ENCODE measurements at places on chromosomes 7 and 10.

- no peak for DNase-seq
Measured at GRCh38 chr10:27534161-27534700, 30.1 kb downstream of the RAB18 start.

DNA sequence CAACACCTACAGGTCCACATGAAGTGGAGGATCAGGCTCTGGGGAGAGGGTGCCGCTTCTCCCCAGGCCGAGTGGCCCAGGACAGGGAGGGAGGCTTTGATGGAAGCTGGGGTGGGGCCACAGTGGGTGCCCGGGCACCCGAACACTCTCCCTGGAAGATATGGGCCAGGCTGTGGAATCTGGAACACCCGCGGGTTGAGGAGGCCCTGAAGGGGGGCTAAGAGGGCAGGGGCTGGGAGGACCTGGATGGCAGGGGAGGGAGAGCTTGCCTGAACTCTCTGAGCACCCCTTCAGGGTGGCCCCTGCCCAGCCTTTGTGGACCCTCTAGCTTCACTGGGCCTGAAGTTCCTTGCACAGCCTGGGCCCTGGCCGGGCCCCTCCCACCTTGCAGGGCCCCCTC is 4.5 kb upstream of the NKX6-2 start:
- DNase-seq, result no peak

DNA sequence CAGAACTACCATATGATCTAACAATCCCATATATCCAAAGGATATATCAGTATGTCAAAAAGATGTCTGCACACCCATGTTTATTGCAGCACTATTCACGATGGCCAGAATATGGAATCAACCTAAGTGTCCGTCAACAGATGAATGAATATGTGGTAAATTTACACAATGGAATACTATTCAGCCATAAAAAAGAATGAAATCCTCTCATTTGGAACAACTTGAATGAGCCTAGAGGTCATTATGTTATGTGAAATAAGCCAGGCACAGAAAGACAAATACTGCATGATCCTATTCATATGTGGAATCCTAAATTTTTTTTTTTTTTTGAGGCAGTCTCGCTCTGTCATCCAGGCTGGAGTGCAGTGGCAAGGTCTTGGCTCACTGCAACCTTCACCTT is 6.3 kb upstream of the CFAP70 start:
- DNase-seq, result no peak

- DNase-seq, result no peak
Measured at GRCh38 chr7:108735814-108736213, 166.1 kb downstream of the DNAJB9 start.

DNA sequence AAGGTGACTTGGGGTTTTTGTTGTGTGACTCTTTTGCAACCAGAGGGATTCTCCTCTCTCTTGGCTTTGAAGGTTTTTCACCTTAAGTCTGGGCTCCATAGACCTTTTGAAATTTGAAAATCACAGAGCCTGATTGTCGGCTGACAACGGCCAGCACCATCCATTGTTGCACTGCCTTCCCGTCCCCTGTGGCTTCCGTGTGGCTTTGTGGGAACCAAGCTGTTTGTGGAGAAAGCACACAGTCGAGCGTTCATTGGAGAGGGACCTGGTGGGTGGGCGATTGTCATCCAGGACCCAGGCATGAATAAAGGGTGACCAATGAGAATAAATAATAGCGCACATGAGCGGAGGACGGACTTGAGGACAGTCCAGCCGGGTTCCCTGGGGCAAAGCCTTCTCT is 7.4 kb upstream of the RAMP3 start:
- DNase-seq, result no peak

DNA sequence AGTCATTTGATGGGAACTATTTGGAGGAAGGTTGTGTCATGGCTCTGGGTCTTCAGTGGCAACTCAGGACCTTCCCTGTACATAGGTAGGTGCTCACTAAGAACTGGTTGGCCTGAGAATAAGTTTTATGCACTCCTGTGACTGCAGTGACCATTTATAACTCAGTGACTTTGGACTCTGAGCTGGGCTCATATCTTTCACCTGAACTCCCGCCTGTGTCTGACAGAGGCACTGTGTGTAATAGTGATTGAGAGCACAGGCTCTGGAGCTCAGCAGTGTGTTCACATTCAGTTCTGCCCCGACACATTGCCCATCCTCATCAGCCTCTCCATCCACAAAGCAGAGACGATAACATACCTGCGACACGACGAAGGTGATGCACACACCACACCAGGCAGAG is 34.6 kb upstream of the VIPR2 start:
- no peak for DNase-seq

DNA sequence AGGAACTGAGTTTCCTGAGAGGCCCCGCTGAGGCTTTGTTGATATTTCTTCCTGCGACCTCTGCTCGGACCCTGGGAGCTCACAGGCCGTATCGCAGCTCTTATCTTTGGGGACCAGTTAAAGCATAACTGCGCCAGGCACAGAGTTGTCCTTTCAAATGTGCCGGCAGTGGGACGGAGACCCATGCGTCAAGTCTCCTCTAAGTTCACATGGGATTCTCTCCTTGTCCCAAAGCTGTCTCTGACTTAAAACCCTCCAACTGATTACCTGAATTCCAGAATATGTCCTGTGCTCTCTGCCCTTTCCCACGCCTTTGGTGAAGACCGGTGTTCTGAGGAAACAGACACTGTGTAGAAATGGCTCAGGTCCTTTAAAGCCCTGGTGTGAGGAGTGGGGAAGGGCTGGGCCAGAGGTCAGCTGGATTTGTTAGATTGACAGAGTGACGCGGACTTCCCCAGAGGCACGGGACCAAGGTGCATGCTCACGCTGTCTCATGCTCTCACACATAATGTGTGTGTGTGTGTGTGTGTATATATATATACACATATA is 169.8 kb downstream of the EGFR start:
- no peak for DNase-seq

DNA sequence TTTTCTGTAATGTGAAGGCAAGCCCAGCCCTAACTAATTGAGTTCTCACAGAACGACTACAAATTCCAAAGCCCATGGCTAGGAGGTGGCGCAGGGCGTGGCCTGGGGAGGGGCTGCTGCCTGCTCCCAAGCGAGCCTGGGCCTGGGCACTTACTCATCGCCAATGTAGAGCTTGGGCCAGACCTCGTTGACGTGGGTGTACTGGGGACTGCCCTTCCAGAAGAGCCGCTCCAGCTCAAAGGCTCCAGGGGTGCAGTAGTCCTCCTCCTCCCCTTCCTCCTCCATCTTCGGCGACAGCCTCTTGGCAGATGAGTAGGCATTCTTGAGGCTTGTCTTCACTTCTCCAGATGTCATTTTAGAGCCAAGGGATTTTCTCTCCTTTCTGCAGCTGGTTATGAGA is 53.3 kb upstream of the SAMD8 start:
- no peak for DNase-seq

DNA sequence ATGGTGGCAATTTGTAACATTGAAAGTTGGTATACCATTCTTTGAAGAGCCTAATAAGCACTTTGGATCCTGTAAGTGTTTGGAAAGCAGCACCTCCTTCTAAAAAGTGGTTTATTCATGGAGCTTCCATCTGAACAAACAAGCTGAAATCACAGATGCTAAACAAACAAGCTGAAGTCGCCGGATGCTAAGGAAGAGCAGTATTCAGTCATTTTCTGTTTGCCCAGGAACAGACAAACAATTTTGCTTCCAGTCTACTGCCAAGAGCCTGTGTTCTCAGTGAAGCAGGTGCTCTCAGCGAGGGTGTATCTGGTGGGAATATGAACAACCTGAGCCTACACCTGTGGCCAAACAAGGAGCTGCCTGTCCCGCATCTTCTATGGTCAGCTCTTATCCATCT is 6.3 kb downstream of the COL28A1 start:
- DNase-seq, result no peak

GRCh38 chr7:130985361-130985760 is 251.4 kb upstream of the KLF14 start:
- DNase-seq, result no peak

DNA sequence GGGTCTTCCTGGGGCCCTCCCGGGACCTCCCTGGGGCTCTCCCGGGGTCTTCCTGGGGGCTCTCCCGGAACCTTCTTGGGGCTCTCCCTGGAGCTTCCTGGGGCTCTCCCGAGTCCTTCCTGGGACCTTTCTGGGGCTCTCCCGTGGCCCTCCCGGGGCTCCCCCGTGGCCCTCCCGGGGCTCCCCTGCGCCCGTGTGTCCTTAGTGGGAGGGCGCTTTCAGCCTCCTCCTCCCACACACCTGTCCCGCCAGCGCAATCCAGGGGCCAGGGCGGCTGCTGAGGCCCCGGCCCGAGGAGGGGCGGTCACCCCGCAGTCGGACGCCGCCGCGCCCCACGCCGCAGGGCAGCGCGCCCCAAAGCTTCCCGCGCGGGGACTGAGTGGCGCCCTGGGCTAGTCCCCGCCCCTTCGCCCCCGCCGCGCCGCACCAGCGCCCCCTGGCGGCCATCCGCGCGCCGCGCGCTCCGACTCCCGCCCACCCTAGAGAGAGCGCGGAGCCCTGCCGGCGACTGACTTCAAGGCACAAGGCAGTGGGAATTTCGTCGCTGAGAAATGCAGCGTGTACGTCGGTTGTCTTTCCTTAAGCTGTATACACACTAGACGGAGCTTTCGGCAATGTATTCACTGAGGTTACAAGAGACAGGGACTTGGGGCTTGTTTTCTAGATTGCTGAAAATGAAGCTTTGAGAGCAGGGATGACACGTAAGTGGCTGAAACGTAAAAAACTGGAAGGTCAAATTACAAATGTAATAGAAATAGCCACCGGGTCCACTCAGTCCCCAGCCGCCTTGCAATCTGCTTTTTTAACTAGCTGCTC is 47.1 kb downstream of the INSIG1 start:
- DNase-seq, result peak; percentile 82

GRCh38 chr10:132836248-132836831 is 50.4 kb upstream of the NKX6-2 start:
- no peak for DNase-seq

- DNase-seq, result no peak
Measured at GRCh38 chr10:32232378-32232777, 114.6 kb downstream of the EPC1 start.

GRCh38 chr10:101857802-101858476 is 14.3 kb upstream of the KCNIP2 start:
- DNase-seq, result no peak

DNA sequence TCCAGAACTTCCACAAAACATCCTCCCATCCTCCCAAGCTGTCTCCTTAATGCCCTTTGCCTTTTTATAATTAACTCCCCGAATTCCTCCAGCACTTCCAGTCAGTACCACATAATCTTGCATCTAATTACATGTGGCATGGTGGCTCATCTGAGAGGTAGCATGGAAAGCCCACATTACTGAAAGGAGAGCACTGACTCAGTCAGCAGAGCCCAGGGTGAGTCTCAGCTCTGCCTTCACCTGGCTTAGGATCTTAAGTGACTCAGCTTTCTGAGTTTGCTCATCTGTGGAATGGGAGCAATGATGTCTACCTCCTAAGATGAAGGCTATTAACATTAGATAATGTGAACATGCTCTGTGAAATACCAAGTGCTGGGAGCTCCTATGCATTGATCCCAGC is 433.9 kb downstream of the SORCS3 start:
- DNase-seq, result no peak

DNA sequence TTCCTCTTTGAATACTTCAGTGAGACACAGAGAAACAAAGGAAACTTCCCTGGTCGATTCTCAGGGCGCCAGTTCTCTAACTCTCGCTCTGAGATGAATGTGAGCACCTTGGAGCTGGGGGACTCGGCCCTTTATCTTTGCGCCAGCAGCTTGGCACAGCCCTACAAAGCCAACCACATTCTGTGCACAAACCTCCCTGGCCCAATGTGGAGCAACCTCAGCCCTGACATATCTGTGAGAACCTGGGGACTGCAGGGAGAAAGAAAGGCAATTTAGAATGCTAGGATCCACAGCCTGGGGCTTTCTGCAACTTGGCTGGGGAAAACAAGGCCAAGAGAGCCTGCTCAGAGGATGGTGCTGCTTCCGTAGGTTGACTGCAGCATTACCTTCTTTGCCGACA is 63.5 kb upstream of the PRSS58 start:
- no peak for DNase-seq

DNA sequence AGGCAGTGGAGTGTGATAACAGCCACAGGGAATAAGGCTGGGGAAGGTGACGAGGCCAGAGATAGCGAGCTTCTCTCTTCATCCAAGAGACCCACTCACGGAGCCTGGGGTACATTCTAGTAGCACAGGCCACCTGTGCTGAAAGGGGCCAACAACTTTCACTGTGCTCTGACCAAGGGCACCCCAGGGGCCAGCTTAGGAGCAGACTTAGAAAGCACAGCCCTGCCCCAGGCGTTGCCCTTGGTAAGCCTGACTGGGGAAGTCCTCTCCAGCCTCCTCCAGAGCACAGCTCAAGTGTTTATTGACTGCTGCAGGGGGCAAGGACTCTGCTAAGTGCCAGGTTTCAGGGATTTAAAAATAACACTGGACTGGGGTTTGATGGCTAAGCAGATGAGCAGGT is 44.7 kb downstream of the EBF3 start:
- DNase-seq, result no peak

DNA sequence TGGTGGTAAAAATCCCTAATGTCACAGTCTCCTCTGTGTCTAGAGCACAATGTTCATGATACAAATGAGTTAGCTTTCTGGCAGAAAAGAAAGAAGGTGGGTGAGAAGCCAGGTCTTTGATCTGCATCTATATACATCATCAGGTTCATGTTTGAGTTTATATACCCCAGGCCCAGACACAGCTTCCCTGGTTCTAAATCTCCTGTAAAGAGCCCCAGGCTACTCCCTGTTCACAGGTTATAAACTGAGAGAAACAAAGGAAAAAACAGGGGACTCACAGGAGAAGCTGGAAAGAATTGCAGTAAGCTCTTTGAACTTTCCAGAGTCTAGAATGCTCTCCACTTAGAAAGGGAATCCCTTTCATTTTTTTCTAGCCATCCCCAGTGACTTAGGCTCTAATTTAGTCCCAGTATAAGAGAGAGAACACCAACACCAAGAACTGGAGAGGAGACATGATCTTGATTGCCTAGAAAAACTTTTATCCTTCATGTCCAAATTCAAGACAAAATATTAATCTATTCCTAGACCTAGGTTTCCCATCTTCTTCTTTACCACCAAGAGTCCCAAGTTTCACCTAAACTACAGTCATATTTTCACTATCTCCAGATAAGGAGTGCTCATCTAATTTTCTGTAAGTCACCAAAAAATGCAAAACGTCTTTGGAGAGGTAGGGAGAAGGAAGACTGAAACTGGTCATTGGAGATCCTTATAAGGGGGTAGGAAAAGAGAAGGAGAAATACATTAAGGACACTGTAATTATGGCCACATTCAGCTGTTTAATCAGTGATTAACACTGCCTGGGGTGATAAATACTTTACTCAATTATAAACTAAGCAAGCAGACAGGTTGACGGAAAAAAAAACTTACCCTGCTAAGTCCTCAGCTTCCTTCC is 469 bp downstream of the MSS51 start:
- DNase-seq, result no peak

DNA sequence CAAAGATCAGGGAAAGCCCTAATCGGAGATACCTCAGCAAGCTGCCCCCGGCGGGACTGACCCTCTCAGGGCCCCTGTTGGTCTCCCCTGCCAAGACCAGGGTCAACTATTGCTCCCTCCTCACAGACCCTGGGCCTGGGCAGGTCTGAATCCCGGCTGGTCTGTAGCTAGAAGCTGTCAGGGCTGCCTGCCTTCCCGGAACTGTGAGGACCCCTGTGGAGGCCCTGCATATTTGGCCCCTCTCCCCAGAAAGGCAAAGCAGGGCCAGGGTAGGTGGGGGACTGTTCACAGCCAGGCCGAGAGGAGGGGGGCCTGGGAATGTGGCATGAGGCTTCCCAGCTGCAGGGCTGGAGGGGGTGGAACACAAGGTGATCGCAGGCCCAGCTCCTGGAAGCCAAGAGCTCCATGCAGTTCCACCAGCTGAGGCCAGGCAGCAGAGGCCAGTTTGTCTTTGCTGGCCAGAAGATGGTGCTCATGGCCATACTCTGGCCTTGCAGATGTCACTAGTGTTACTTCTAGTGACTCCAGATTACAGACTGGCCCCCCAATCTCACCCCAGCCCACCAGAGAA is 24.1 kb downstream of the TBATA start:
- DNase-seq, result no peak

Measured in stimulated activated CD4-positive, alpha-beta T cell treated with anti-CD3 and anti-CD28 coated beads, Interleukin-1b, Interleukin-23, amount 100 ng/mL, for 4 hours (primary cell).